ENCODE measurements at places on chromosomes 7 and 10.

DNA sequence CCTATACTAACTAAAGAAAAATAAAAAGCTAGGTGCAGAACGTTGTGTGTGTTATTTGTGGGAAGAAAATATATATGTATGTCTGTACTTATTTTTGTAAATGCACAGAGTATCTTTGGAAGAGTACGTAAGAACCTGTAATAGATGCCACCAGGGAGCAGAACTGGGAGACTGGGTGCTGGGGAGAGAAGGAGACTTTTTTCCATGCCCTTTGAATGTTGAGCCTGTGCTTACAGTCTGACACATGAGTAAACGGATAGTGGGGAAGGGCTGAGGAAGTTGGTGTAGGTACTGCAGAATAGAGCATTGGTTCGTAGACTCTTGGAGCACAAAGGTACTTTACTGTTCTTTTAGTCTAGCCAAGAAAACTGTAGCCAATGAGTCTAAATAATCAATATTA lies 1.3 kb upstream of the SCRN1 start:
- no peak for DNase-seq

GRCh38 chr7:2278026-2278425 lies 36.0 kb downstream of the NUDT1 start:
- no peak for DNase-seq

GRCh38 chr10:24858288-24859270 lies 93.8 kb downstream of the PRTFDC1 start:
- no peak for DNase-seq

DNA sequence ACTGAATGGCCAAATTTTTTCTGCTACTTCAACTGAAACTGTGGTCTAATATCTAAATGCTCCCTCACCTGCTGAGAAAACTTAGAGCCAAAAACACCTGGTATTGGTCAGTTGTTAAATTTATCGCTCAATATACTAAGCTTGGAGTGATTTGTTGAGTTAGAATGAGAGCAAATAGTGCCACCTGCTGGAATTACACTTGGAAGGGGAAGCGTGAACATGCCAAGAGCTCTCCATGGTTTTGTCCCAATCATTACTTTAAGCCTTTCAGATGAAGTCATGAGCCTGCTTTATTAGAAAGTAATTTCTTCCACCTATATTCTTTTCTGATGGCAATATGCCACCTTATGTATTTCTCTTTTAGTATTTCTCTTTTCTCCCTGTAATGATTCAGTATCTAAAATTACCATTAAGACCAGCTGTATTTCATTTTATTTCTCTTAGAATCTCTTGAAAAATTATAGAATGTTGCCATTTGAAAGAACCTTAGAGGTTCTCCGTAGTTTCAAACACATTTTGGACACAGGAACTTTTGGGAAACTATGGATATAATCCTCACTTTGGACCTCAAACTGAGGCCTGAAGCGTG lies 447.8 kb upstream of the C7orf33 start:
- no peak for DNase-seq

GRCh38 chr7:131502810-131503508 lies 53.5 kb downstream of the PODXL start:
- DNase-seq = no peak

GRCh38 chr10:16965740-16966447 lies 148.7 kb upstream of the RSU1 start:
- no peak for DNase-seq

DNA sequence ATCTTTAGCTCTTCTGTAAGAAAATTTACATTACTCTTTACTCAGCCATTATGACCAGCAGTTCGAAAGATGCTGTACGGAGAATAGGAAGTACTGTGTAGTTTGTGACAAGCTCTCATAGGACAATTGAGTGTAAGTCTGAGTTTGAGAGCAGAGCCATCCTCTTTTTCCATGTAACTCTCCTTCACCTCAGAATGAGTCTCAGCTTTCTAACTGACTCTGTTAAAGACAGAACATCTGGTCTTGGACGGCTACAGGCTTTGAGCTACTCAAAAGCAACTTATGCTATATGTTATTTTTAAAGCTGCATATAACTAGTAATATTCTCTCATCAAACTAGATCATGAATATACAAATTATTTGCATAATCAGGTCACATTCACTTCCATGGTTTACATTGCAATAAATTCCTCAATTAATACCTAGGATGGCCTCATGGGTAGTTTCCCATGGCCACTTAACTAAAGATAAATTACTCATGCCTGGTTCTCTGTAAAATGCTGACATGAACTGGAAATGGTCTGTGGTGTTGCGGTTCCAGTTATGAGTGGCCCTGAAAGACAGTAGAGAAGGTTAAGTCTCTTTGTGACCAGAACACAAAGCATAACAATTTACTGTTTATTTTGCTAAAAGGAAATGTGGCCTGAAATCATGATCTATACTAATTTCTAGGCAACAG lies 358.7 kb downstream of the PHF14 start:
- no peak for DNase-seq

GRCh38 chr10:114442091-114442630 lies 37.9 kb upstream of the AFAP1L2 start:
- no peak for DNase-seq

- no peak for DNase-seq
Observed at GRCh38 chr7:137950263-137950621, 51.6 kb downstream of the CREB3L2 start.

DNA sequence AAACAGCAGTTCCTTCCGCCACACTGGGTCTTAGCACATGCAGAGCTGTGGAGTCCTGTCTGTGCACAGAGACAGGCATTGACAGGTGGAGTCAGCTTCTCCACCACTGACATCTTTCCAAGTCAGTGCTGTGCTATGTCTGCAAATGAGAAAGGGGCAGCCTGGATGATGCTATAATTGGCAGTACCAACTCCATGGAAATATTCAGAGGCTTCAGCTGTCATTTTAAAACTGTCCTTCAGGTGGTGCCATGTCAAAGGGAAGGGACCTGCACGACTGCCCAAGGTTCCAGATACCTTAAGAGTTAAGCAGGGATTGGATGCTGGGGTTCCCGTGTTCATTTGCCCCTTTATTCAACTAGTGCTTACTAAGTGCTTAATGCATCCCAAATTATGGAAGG lies 258.0 kb upstream of the PRKCQ start:
- no peak for DNase-seq
